ENCODE measurements at places on chromosomes 13 and 19.
A peak's percentile ranks its signal among the peaks of the same experiment; 100 is the strongest.

DNA sequence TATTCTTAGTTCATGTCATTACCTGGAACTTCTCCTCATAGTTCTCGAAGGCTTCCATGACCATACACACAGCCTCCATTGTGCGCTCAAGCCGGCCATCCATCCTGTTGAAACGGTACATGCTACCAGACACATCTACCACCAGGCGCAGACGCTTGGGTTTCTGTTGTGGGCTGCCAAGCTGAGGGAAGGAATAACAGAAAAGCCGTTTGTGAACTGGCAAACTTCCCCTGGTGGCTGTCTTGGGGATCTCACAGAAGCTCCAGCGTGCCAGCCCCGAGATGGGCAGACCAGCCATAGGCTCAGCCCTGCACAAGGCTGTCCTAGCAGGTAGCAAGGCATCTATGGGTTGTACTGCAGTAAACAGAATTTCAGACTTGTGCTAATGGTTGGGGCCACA lies 130.1 kb downstream of the RGCC start:
- no peak for DNase-seq

GRCh38 chr19:49691243-49692146 lies 579 bp downstream of the CPT1C start:
- DNase-seq, result peak; percentile 88

DNA sequence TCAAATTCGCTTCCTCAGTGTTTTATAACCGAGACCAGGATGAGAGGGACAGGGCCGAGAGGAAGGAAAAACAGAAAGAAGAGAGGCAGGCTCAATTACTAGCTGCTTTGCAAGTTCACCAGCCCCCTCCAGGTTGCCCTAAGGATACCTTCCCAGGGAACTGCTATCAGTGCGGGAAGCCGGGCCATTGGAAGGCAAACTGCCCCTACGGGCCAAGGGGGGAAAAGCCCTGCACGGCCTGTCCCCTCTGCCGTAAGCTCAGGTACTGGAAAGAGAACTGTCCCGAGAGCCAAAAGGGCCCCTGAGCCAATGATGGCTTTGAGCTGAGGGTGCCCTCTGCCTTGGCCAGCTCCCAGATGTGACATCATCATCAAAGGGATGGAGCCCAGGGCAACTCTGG lies 3.2 kb upstream of the ERVV-1 start:
- no peak for DNase-seq

DNA sequence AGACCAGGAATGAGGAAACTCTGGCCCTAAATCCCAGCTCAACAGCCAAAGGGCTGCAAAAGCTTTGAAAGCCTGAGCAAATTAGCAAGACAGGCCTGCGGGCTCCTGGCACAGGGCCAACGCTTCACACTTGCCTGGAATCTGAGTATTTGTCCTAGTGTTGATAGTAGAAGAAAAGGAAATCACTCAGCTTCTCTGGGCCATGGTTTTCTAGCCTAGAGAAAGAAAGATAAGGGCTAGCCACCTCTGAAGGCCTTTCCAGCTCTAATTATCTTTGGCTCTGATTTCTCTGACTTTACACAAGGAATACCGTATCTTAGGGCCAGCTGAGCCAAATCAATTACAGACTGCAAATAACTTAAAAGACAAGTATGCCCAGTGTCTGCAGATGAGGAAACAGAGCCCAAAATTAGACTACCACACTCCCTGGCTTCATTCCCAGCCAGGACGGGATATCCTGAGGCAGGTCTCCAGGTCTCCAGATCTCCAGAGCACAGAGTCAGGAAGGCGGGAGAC lies 69.6 kb downstream of the STK24 start:
- peak; percentile 22 for DNase-seq

- DNase-seq, result peak; percentile 18
Measured at GRCh38 chr13:52127378-52127777, 1.5 kb downstream of the NEK5 start.

DNA sequence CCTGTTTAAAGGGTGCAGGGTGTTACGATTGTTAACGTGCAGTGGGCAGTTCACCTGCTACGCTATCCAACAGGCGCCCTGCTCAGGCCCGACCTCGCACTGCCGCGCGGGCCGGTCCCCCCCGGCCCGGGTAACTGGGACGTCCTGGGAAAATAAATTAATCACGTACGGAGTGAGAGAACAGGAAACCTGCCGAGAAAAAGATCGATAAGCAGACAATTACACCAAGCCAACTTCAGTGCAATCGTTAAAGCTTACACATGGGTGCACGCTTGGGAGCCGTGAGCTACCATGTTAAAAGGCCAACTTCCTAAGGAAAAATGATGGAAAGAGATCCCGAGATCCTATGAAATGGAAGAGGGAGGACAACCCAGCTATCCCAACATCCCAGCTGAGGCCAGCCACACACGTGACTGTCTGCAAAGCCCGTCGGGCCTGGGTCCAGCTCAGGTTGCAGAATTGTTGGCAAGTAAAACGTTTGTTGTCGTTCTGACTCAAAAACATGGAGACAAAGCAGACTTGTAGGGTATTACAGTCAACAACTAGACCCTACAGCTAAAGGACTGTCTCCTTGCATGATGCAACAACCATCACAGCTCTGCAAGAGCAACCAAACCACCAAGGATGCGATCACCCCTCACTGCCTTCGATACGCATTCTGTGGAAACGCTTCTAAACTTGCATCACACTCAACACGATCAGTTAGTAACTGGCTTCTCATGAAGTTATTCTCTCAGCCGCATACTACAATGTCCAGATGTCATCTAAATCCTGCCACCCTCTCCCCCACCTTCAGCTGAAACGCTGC lies 741 bp upstream of the TUBGCP3 start:
- DNase-seq, result no peak

DNA sequence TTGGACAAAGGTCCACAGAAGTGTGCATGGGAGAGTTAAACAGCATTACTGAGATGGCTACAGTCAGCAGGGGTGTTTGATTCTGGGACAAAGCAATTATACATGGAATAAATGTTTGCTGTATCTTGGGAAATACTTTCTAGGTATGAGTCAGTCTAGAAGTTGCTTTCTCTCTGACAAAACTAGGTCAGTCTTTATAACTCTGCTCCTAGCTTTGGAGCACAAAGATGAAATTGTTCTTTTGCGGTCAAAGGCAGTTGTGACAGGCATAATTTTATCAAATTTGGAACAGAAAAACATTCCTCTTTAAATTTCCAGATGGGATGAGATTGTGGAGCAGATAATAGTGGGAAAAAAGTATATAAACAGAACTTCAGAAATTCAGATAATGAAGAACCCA lies 1045.4 kb upstream of the MIR17HG start:
- peak; percentile 75 for DNase-seq

DNA sequence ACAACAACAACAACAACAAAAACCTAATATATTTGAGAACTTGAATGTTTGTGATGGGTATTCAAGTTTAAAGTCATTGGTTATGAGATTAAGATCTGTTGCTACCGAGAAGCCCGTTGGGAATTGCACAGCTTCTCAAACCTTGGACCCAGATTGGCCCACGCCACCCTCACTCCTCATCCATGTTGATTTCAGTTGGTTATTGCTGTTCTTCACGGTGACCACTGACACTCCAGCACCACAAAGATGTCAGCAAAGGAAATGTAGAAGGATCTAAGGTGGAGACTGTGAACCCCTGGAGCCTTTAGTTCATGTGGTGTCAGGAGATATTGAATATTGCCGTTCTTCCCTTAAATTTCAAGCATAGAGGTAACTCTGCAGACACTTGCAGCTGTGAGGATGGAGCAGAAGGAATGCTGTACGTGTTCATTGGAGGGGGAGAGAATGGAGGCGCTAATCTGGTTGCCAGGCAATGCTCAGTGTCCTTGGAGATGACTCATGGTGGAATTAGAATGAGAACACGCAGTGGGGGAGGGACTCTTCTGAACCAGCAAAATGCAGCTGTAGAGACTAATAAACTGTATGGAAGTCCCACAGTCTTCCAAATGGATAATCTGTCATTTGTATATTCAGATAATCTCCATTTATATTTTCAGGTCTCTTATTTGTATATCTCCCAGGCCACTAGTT lies 20.8 kb upstream of the ZNF835 start:
- DNase-seq, result no peak

DNA sequence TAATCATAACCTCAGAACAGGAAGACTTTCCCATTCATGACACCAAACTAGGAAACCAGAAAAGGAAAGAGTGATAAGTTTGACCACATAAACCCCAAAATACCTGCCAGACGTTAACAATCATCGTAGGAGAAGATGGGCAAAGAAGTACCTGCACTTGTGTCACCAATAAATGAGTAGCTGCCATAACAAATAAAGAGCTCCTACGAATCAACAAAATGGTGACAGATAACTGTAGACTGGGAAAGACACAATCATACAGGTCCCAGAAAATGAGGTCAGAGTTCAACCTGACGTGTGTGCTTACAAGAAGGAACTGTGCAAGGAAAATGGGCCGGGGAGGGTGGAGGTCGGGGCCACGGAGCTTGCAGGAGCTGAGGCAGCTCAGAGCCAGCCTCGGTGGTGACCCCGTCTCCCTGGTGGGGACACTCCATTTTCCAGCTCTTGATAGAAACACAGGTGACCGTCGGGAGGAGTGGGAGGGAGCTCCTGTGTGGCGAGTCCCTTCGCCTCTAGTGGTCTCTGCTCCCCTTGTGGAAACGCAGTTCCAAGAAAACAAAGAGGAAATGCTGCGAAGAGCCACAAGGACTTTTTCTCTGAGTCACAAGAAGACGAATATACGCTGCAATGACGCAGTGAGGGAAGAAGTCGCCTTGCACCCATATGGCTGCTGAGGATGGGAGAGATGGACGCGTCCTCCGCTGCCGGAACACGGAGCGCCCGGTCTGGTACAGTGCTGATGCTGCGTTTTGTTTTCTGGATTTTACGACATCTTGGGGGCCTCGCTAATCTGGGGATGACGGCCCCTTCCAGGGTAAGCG lies 9.5 kb downstream of the PIP5K1C start:
- DNase-seq, result no peak

GRCh38 chr13:44974056-44974793 lies 15.0 kb downstream of the NUFIP1 start:
- DNase-seq, result peak; percentile 12

GRCh38 chr19:3142781-3143337 lies 7.0 kb downstream of the GNA15 start:
- no peak for DNase-seq

GRCh38 chr19:17680230-17680722 lies 7.9 kb downstream of the UNC13A start:
- peak; percentile 79 for DNase-seq

DNA sequence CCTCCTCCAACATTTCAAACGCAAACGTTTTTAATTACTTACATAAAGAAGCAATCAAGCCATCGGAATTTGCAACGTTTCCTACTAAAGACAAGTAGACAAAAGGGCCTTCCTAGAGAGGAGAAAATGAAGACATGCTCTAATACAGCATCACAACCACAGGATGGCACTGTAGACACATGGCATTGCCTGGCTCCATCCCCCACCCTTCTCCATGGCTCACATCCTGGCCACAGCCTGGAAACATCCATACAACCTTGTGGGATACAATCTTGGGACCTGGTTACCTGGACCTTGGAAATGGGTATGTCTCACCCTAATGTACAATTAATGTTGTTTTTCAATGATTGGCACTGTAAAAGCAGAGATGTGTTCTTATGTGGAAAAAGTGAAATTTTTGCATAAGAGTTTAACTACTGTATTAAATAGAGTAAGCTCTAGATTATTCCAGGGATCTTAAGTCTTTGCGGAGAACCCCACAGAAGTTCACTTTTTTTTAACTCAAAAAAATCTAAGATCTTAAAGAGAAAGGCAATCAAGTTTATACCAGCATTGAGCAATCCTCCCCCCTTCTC lies 21.5 kb downstream of the EBPL start:
- DNase-seq, result peak; percentile 87

DNA sequence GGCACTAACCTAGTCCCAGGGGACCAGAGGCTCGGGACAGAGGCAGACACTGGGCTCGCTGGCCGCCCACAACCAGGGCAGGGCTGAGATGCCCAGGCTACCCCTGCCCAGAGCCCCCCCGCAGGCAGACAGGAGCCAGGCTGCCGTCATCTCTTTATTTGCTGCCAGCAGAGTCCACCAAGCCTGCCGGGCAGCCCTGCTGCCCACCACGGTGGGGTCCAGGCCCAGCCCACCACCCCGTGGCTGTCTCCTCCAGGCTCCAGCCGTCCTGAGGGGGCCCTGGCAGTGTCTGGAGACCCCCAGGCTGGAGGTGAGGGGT lies 5.0 kb downstream of the TEKTIP1 start:
- no peak for DNase-seq

DNA sequence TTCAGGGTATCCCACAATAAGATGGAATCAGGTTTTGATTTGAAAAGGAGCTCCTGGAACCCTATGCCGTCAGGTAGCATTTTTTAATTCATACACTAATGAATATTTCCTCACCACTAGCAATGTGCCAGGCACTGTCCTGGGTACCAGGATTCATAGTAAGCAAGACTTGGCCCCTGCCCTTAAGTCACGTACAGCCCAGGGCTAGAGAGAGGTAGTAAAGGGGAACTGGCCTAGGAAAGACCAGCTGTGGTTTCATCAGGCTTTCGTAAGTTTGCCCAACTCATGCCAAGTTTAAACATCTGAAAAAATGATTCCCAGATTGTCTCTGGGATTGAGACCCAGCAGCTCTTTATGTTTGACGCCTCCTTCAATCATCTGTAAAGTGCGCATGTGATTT lies 45.9 kb upstream of the AMER2 start:
- DNase-seq, result no peak

- no peak for DNase-seq
Measured at GRCh38 chr13:111532111-111532510, 211.7 kb downstream of the TEX29 start.

GRCh38 chr13:34161931-34162543 lies 344.1 kb downstream of the RFC3 start:
- DNase-seq, result peak; percentile 47

- no peak for DNase-seq
Measured at GRCh38 chr13:32254416-32254815, 60.7 kb downstream of the ZAR1L start.

- DNase-seq, result no peak
Measured at GRCh38 chr19:47111006-47111621, 2.5 kb downstream of the ZC3H4 start.

Data from GM03348 (cell line).